ENCODE measurements at places on chromosomes 11 and 22.

GRCh38 chr22:22164541-22165272, 79.9 kb upstream of the VPREB1 start:
- no peak for DNase-seq

DNA sequence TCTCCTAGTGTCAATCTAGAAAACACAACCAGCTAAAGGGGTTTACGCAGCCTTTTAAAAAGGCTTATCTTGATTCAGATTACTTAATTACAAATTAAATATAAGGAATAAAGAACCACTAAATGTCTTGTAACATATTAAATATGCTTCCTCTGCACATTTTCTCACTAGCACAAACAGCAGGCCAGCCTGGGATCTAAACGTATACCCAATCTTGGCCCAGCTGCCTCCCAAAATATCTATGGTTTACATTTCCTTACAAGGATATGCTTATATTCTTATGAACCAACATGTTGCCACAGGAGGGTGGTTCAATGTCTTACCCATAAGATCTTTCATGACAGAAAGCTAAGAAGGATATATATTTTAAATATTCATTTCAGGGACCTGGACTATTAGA, 7.7 kb downstream of the LGR4 start:
- no peak for DNase-seq

DNA sequence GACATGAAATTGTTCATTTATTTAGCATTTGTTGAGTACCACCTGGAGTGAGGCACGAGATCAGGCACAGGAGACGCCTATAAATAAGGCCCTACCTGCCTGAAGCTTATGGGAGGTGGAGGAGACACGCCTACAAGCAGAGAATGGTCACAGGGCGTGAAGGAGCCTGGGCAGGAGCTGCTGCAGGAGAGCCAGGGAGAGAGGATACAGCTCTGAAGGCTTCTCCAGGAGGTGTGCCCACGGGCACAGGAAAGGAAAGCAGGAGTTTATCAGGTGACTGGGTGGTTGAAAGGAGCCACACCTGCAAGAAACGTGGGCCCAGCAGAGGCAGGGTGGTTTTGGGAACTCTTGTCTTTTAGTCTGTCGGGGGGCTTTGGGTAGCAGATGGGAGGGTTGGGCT, 70.3 kb downstream of the BMAL1 start:
- DNase-seq: no peak

GRCh38 chr22:38792833-38793232, 1.1 kb downstream of the DNAL4 start:
- no peak for DNase-seq

DNA sequence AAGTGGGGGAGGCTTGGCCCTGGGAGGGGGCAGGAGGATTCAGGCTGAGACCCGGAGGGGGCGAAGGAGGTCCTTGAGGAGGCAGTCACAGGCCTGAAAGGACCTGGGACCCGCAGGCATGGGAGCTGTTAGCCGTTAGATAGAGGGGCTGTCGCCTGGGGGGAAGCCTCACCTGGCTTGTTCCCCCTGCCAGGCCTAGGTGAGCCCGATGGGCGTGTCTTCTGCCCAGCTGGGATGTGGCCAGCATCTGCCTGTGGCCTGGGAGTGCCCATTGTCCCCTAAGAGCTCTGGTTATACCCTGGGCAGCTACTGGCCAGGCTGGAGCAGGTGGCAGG, 1.8 kb upstream of the DUSP8 start:
- no peak for DNase-seq

GRCh38 chr11:1936072-1936780, 10.9 kb upstream of the MRPL23 start:
- no peak for DNase-seq

DNA sequence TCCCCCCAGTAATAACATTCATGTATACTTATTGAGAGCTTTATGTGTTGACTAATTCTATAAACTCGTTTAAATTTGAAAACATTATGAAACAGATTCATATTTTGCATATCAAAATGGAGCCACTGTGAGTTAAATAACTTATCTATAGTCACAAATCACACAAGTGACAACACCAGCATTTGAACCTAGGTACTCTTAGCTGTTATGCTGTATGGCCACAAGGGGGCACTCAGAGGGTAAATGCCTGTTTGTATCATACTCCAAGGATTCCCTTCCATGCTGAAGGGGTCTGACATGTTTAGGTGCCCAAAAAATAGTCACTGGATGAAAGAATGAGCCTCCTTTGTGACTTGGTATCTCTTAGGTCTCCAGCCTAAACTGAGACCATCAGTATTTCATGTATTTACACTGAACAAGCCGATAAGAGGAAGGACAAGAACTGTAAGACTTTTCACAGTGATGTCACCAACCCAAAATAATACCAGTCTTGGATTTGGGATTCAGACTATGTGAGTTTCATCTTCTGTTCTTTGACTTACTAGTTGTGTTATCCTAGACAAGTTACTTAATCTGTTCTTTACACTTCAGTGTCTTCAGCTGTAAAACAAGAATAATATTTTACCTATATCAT, 12.2 kb upstream of the OR52D1 start:
- DNase-seq: peak; percentile 46

- no peak for DNase-seq
Observed at GRCh38 chr11:15839061-15839460, 517.3 kb downstream of the SOX6 start.

GRCh38 chr11:44573333-44573732, 7.9 kb downstream of the CD82 start:
- DNase-seq: no peak

DNA sequence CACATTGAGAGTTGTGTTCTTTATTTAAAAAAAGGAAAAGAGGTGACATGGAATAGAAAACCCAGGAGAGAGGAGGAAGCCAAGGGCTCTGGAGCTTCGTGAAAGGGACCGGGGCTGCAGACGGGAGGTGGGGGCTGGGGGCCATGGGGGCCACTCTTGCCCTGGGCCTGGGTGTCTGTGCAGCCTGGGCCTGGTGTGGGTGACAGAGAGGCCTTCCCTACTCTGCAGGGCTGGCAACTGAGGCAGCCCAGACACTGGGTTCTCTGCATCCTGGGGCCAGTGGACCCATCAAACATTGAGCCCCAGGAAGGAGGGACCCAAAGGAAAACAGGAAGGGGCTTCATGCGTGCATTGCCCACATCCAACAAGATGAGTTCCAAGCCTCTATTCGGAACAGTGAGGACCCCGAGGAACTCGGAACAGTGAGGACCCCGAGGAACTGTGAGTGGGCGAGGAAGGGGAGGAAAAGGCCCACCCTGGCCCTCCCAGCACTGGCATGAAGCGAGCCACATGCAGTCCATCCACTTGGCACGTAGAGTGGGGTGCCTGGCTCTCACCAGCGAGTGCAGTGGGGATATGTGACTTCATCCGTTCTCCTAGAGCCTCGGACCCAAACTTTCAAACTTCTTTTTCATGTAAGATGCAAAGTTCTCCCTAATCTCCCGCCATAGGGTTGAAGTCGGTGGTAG, 1121.6 kb downstream of the BRD1 start:
- no peak for DNase-seq

- no peak for DNase-seq
Observed at GRCh38 chr11:100939571-100939970, 190.0 kb downstream of the PGR start.

GRCh38 chr11:67270256-67271204, 4.3 kb downstream of the GRK2 start:
- no peak for DNase-seq

GRCh38 chr11:48172818-48173609, 43.6 kb upstream of the OR4B1 start:
- DNase-seq: peak; percentile 63

DNA sequence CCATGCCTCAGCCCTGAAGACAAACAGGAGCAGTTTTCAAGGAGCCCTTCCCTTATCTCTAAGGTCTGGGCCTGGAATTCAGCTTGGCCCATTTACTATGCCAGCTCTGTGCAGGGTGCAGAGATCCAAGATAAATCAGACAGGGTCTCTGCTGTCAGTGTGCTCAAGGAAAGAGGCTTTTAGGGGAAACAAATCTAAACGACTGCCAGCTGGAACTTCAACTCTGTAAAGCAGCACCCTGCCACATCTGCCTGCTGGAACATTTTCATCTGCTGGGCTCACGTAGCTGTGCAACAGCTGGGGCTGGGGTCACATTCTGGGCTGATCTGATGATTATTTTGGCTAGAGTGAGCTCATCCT, 19.8 kb upstream of the EHF start:
- no peak for DNase-seq

- DNase-seq: no peak
Observed at GRCh38 chr11:70526116-70527045, 128.1 kb downstream of the CTTN start.

- no peak for DNase-seq
Observed at GRCh38 chr11:28242596-28242995, 134.4 kb downstream of the METTL15 start.

GRCh38 chr22:33389936-33390335, 331.8 kb upstream of the SYN3 start:
- no peak for DNase-seq

Data from CD4-positive, alpha-beta T cell treated with Interleukin-12 subunit alpha and Interleukin-12 subunit beta, for 1 hour (primary cell).